Activated T-cell treated with anti-CD3 and anti-CD28 coated beads, Interleukin-2, amount 50 U/mL, for 48 hours (primary cell): ENCODE measurements at places on chromosomes 1 and 21.
A peak's percentile ranks its signal among the peaks of the same experiment; 100 is the strongest.

DNA sequence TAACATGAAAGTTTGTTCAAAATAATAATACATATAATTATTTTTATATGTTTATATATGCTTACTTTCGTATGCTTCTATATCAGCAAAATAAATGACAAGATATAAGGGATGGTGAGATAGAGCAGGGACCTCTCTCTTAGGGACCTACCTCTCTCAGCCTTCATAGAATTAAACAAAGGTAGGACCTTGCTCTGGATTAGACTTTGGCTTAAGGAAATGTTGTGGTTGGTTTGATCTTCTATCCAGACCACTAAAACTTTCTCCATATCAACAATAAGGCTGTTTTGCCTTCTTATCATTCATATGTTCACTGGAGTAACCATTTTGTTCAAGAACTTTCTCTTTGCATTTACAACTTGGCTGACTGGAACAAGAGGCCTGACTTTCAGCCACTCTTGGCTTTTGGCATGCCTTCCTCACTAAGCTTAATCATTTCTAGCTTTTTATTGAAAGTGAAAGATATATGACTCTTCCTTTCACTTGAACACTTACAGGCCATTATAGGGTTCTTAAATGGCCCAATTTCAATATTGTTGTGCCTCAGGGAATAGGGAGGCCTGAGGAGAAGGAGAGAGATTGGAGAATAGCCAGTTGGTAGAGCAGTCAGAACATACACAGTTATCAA, 14.4 kb downstream of the FRRS1 start:
- DNase-seq, result no peak

DNA sequence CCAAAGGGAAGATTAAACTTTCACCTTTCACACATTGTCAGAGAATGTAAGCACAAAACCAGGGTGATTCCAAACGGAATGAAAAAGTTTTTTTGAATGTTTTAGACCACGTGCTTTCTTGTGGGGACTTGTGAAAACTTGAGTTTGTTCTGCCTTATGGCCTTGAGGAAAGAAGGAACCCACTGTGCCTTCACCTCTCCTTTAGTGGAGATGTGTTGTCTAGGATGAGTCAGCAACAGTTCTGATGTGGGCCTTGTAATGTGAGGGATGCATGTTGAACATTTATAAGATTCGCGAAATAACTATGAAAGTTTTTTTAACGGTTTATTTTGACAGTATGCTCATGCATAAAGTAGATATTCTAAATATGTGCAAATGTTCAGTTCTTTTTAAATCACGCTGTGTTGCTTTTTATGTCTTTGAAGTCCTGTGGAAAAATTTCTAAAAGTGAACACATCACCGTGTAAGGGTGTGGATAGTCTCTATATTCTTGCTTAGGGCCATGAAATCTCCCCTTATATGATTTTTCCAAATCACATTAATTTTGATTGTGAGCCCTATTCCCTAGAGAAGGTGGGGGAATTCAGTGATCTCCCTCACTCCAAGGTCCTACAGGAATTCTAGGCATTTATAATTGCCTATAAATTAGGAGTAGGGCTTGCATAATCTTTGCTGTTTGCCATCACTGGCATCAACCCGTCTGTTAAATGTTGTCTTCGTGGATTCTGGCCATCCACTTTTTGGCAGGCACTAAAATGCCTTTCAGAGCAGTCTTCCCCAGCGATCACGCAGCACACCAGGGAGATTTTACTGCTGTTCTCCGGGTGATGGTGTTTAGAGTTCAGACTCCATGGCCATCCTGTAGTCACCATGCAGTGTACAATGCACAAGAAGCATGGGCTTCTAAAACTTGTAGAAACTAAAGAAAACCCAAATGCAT, 47.4 kb downstream of the PLA2G4A start:
- no peak for DNase-seq

- DNase-seq, result no peak
Measured at GRCh38 chr1:230773396-230774033, 26.3 kb downstream of the CAPN9 start.

- no peak for DNase-seq
Measured at GRCh38 chr1:169105434-169106094, 926 bp upstream of the ATP1B1 start.

DNA sequence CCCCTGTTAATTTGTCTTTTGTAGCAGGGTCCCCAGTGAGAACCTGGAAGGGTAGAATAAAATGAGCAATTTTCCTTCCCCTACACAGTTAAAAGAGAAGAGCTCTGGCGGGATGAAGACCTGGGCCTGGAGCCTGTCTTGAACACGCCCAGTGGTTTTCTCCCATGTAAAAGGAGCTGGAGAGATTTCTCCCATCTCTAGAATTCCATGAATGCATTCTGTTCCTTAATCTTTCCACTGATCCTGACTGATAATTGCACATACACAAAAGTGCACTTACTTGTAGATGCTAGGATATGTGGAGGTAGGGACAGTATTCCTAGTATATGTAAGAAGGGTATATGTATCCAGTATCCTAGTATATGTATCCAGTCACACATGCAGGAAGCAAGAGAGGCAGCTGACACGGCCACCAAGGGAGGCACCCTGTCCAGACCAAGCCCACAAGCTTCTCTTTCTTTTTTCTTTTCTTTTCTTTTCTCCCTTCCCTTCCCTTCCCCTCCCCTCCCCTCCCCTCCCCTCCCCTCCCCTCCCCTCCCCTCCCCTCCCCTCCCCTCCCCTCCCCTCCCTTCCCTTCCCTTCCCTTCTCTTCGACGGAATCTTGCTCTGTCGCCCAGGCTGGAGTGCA, 11.9 kb upstream of the PKNOX1 start:
- DNase-seq, result no peak

- peak; percentile 69 for DNase-seq
Measured at GRCh38 chr1:150973836-150974579, 627 bp downstream of the CERS2 start.

DNA sequence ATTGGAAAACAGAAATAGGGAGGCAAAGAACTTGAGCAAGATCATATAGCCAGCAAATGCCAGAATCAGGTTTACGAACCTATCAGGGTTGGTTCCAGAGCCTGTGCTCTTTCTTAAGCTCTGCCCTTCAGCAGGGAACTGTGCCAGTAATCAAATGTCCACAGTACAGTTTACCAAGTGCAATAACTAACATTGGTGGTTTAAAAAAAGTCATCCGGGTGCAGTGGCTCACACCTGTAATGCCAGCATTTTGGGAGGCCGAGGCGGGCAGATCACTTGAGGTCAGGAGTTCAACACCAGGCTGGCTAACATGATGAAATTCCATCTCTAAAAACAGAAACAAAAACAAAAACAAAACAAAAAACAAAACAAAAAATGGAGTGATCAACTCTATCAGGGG, 182.7 kb downstream of the LMX1A start:
- DNase-seq, result no peak

- DNase-seq, result no peak
Measured at GRCh38 chr1:21110163-21110562, 66.5 kb downstream of the EIF4G3 start.

GRCh38 chr1:107451715-107452114, 310.9 kb downstream of the NTNG1 start:
- DNase-seq, result no peak
